A549 treated with AZD2906 at 1 μM for 4 hours (cell line): ENCODE measurements at places on chromosomes 1 and 21. TPM values are rescaled to one million over a fixed set of nuclear protein-coding genes. Genes with fewer than 3 reads are reported as not detected.

RPTN gene
- total RNA-seq = 0.02 TPM in 2 of 5 replicates, not detected in the others

CD84 gene
- total RNA-seq = not detected in 5 replicates

RNU1-1 gene
- 4.0 to 44.9 TPM (median 4.2 TPM) in 4 of 5 replicates, not detected in the other for total RNA-seq

SELENON gene
- total RNA-seq = 60.2 to 65.1 TPM (median 63.4 TPM) in 5 replicates

TMEM200B gene
- total RNA-seq = 0.07 to 0.20 TPM (median 0.10 TPM) in 5 replicates

CNIH3 gene
- 0.33 to 0.69 TPM (median 0.46 TPM) in 5 replicates for total RNA-seq

OLIG2 gene
- 0.07 TPM in 1 of 5 replicates, not detected in the others for total RNA-seq

SAMD13 gene
- 0.46 to 0.63 TPM (median 0.52 TPM) in 5 replicates for total RNA-seq

PRELP gene
- 0.01 TPM in 2 of 5 replicates, not detected in the others for total RNA-seq

AJAP1 gene
- total RNA-seq = not detected in 5 replicates

ADORA3 gene
- total RNA-seq = not detected in 5 replicates

CELA2B gene
- total RNA-seq = 0.14 to 0.16 TPM in 2 of 5 replicates, not detected in the others

GPBP1L1 gene
- 28.7 to 47.3 TPM (median 31.8 TPM) in 5 replicates for total RNA-seq

CTSS gene
- total RNA-seq = 14.2 to 19.8 TPM (median 16.1 TPM) in 5 replicates

TACSTD2 gene
- not detected in 5 replicates for total RNA-seq

LIN28A gene
- total RNA-seq = 0.02 TPM in 1 of 5 replicates, not detected in the others

CYYR1 gene
- total RNA-seq = not detected in 5 replicates

ENAH gene
- total RNA-seq = 65.6 to 105 TPM (median 82.9 TPM) in 5 replicates

FAM177B gene
- total RNA-seq = not detected in 5 replicates

PGLYRP4 gene
- not detected in 5 replicates for total RNA-seq

ADGRL4 gene
- total RNA-seq = not detected in 5 replicates

KLHDC8A gene
- total RNA-seq = 0.63 to 1.4 TPM (median 0.78 TPM) in 5 replicates

PLA2G2D gene
- total RNA-seq = 0.02 TPM in 1 of 5 replicates, not detected in the others

C1QA gene
- total RNA-seq = not detected in 5 replicates

USH2A gene
- not detected in 5 replicates for total RNA-seq

UAP1 gene
- total RNA-seq = 28.1 to 38.0 TPM (median 31.6 TPM) in 5 replicates

LPAR3 gene
- 0.20 to 0.40 TPM (median 0.34 TPM) in 5 replicates for total RNA-seq

FMO1 gene
- total RNA-seq = not detected in 5 replicates

MMEL1 gene
- total RNA-seq = 0.26 TPM in 1 of 5 replicates, not detected in the others
